ENCODE measurements at places on chromosomes 5 and 9.

GRCh38 chr9:133128152-133128551 is 7.1 kb upstream of the RALGDS start:
- DNase-seq: no peak

DNA sequence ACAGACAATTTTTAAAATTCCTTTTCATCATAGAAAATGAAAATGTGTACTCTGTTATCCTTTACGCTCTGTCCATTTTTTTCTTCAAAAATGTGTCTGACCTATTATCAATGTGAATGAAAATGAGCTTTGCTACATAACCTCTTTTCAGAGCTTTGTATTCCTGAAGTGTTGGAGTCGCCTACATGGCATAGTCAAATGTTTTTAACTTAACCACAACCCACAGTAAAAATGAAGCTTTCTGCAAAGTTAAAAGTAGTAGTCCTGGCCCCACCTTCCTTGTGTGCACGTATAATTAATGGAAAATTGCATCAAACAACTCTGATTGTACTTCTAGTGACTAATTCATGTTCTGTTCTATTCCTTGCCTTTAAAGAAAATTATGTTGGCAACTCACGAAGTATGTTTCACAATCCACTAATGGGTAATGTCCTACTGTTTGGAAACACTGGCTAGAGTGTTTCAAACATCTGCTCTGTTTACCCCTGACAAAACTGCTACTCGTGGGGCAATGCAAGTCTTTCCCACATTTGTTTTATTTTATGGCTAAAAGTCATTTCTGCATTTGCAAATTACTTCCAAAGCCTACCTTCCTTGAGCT is 18.6 kb upstream of the PSAT1 start:
- no peak for DNase-seq

DNA sequence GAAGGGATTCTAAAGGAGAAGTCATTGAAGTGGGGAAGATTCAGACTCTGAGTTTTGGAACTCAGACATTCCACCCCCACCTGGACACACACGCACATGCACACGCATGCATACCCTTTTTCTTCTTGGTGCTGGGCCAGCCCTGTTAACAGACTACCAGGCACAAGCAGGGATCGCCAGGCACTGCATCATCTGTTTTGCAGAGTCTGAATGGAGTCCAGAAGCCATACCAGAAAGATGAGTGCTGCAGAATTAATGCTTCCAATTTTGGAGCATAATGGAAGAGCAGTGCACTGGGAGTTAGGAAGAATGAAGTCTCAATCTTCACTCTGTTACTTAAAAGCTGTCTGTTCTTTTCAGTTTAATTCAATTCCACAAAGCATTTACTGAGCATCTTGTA is 95.5 kb downstream of the PDE8B start:
- DNase-seq: no peak

GRCh38 chr5:170442921-170443320 is 53.8 kb upstream of the KCNMB1 start:
- DNase-seq: no peak

GRCh38 chr5:14768508-14769365 is 102.8 kb downstream of the ANKH start:
- no peak for DNase-seq

GRCh38 chr9:78713614-78714405 is 416.9 kb downstream of the PSAT1 start:
- DNase-seq: no peak

GRCh38 chr5:137282216-137282615 is 216.9 kb downstream of the SPOCK1 start:
- no peak for DNase-seq

DNA sequence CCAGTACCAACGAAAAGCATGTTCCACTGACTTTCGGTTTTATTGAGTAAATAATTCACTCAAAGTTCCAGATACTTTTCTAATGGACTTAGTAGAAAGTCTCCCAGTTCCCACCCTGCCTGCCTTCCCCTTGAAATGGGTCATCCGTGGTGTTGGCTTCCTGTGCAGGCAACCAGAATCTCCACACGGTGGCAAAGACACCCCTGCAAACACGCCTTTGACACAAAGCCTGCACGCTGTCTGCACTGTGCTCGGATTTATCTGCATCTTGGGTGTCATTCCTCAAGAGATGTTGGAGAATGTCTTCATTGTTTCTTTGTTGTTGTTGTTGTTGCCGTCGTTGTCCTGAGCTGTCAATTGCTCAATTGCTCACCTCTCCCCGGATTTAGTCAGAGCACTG is 150.0 kb upstream of the IRX2 start:
- DNase-seq: no peak

- DNase-seq: no peak
Measured at GRCh38 chr9:125690679-125691078, 16.3 kb downstream of the MAPKAP1 start.

Measured in T-helper 1 cell (primary cell).